Testis (tissue), 5 donors: ENCODE measurements at places on chromosomes 2 and 18.

- DNase-seq, result no peak
- H3K4me1 ChIP-seq, result no peaks in the 10 kb centered on the region
- H3K27ac ChIP-seq, result no peak overlapping the region
These were observed 57.4 kb downstream of the PPP1R1C start for GRCh38 chr2:182043021-182043420.

DNA sequence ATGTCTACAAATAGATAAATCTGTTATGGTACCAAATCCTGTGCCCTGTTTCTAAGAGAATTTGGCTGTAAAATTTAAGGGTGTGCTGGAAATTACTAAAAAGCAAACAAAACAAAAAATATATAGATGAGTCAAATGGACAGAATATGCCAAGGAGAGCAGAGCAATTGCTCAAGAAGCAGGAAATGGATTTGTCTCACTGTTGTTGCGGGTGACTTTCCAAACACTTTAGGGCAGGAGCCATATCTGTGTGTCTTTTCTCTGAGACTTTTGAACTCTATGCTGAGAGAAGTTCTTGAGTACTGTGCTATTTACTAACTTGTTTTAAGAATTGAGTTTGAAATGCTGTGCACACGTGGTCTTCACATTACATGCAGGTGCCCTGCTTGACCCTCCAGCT, 221.7 kb downstream of the PHLPP1 start:
- peaks cover 3% of the 10 kb centered on the region for H3K4me1 ChIP-seq
- H3K36me3 ChIP-seq, result no peaks in the 10 kb centered on the region
- no peaks in the 10 kb centered on the region for H3K27me3 ChIP-seq
- H3K27ac ChIP-seq, result no peak overlapping the region

- no peak overlapping the region for H3K27ac ChIP-seq
- peaks cover 7% of the 10 kb centered on the region for H3K4me1 ChIP-seq
- no peaks in the 10 kb centered on the region for H3K27me3 ChIP-seq
- no peak for DNase-seq
- no peaks in the 10 kb centered on the region for H3K36me3 ChIP-seq
These were observed 2.0 kb upstream of the HK2 start for GRCh38 chr2:74831693-74832530.

DNA sequence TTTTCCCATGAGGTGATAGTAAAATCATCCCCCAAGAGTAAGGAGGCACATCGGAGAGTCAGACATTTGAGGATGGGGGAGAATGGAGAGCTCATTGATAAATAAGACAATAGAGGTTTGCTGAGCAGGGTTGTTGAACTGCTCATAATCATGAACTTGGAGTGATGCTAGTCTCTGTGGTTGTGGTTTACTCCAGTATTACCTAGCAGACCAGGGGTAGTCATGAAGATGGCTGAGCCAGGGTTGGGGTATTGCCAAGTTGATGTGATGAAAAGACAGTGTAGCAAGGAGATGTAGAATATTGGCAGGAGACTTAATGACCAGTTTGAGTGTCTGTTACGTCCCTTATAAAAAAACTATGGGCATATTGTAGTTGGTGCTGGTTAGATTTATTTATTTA, 25.4 kb downstream of the CYBRD1 start:
- H3K4me1 ChIP-seq, result no peaks in the 10 kb centered on the region
- no peak for DNase-seq
- H3K27ac ChIP-seq, result no peak overlapping the region
- H3K27me3 ChIP-seq, result no peaks in the 10 kb centered on the region

- H3K36me3 ChIP-seq, result no peaks in the 10 kb centered on the region
- DNase-seq, result peak; percentile 66
- no peaks in the 10 kb centered on the region for H3K27me3 ChIP-seq
- no peak overlapping the region for H3K27ac ChIP-seq
- no peak overlapping the region for H3K4me3 ChIP-seq
These were observed 1184.0 kb upstream of the GYPC start for GRCh38 chr2:125471963-125472362.

DNA sequence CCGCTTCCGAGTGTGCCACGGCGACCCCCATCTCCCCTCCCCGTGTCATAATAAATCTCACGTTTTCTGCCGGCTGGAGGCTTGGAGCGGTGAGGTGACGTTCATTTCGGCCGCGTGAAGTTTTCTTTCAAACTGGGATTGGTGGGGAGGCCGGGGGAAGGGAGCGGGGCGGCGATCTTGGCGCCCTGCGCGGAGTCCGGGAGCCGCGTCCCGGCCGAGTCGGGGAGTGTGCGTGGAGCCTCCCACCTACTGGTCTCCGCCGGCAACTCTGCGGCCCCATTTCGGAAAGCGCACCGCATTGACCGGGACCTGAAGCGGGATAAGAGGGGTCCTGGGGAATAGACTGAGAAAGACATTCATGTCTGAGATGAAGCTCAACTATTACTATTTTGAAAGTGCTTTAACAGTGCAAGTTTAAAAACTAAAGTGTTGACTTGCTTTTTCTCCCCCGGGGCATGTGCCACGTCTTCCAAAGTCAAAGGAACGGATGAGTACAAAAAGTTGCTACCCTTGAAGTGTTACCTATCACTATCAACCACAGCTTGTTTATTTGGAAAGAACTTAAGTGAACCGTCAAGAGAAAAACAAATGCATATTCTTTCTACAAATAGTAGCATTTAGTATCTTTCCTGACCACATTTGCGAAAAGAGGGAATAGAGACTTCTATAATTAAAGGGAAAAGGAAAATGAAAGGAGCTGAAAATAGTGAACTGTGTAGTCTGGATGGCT, 818 bp upstream of the IKZF2 start:
- no peaks in the 10 kb centered on the region for H3K27me3 ChIP-seq
- H3K4me1 ChIP-seq, result no peaks in the 10 kb centered on the region
- peak; percentile 77 for DNase-seq
- peak overlapping the region; percentile 91 for H3K27ac ChIP-seq
